ENCODE measurements at places on chromosomes 1 and 21.

DNA sequence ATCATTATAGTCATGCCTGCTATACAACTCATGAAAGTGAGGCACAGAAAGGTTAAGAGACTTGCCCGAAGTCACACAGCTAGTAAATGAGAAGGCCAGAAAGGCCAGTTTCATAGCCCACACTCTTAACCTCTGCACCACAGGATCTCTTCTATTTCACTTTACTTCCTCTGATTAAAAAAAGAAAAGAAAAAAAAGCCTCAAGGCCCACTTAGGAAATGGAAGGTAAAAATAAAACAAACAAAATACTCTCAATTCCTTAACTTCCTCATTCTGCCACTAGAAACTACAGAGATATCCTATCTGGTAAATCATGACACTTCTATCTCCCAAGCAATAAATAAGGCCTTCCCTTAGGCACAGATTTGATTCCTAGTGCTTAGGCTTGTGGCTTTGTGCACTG lies 7.6 kb upstream of the ENAH start:
- DNase-seq: no peak

- DNase-seq: no peak
Measured at GRCh38 chr21:46182548-46183336, 1.5 kb downstream of the SPATC1L start.

DNA sequence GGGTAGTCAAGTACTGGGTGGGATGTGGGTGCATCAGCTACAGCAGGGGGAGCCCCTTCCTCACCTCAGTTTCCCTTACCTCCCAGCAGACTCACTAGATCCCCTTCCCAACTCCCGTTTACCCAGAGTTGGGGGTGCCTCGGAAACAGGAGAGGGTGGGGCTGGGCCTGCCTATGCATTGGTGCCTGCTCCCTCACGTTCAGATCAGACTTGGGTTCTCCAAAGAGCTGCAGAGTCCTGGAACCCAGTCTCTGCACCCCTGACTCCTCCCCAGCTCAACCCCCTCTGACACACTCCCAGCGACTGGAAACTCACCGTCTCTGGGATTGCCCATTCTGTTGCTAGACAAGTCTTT lies 6.0 kb downstream of the FOXO6 start:
- DNase-seq: no peak

- no peak for DNase-seq
Measured at GRCh38 chr1:37951783-37952624, 5.2 kb upstream of the INPP5B start.

DNA sequence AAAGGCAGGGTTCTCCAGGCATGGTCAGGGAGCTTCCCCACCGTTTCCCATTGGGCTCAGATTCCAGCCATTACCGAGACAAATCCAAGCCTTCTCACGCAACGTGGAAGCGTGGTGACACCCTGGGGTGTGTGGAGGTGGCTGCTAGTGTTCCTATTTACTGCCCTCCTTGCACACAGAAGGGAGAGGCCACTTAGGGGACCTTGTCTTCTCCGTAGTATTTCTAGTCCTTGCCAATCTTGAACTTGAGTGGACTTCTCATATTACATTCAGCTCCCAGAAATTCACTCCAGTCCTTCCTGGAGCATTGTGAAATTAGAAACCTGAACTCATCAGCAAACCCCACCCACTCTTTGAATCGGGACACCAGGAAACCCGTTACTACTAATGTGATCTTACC lies 131.6 kb downstream of the AJAP1 start:
- DNase-seq: no peak

- peak; percentile 56 for DNase-seq
Measured at GRCh38 chr1:26826261-26827105, at the start of gene ZDHHC18. Gene ZDHHC18 (plus strand): TSS chr1:26826688. CDS start chr1:26826805, 117 bp downstream.

DNA sequence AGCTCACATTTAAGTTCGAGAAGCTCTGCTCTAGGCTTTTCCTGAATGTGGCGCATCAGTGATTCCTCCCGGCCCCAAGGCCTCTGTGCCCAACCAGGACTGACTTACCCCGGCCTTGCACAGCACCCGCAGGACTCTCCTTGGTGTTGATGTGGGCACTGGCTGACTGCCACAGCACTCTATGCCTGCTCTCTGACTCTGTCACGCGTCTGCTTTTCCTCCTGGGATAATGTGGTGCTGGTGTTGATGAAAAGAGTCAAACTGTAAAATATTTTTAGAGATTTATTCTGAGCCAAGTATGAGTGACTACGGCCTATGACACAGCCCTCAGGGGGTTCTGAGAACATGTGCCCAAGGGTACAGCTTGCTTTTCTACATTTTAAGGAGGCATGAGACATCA lies 15.5 kb upstream of the SLC2A5 start:
- DNase-seq: no peak

DNA sequence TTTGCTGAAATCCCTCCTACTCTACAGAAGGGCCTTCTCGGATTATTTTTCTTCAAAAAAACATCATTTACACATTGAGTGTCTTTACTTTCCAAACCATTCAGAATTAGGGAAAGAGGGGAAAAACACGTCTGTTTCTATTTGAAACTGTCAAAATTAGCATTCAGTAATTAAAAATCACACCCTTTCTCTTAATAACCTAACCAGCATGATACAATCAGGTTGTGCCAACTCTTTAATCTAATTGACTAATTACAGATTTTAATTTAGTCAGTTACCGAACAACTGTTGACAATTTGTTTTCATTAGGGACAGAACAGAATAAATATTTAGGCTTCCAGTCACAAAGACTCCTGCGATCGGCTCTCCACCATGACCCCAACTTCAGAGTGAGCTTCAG lies 18.8 kb downstream of the SSBP3 start:
- DNase-seq: no peak

DNA sequence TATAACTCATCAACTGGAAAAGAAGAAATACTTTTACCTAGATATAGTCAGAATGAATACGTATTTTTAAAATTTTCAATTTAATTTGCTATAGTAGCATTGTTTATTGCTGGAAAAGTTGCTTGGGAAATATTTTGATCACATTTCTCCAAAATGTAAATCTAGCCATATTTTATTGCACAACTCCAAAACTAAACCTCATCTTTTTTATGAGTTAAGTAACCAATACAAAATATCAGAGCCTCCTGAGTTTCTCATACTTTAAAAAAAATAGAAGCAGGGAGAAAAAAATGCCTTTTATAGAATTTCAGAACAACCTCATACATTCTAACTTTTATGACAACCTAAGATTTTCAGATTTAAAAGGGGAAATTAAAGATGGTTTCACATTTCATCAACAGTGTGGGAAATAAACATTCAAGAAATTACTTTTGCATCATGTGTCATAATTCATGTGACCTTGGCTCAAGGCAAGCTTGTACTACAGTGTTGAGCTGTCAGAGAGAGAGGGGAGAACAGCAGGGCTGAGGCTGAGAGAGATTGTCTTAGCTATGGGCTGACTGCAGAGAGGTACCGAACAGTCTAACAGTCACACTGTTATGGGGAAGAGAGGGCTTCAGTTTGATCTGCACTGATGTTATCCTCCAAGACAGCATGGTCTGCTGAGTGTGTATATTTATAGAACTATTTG lies 519.0 kb downstream of the LTN1 start:
- no peak for DNase-seq

DNA sequence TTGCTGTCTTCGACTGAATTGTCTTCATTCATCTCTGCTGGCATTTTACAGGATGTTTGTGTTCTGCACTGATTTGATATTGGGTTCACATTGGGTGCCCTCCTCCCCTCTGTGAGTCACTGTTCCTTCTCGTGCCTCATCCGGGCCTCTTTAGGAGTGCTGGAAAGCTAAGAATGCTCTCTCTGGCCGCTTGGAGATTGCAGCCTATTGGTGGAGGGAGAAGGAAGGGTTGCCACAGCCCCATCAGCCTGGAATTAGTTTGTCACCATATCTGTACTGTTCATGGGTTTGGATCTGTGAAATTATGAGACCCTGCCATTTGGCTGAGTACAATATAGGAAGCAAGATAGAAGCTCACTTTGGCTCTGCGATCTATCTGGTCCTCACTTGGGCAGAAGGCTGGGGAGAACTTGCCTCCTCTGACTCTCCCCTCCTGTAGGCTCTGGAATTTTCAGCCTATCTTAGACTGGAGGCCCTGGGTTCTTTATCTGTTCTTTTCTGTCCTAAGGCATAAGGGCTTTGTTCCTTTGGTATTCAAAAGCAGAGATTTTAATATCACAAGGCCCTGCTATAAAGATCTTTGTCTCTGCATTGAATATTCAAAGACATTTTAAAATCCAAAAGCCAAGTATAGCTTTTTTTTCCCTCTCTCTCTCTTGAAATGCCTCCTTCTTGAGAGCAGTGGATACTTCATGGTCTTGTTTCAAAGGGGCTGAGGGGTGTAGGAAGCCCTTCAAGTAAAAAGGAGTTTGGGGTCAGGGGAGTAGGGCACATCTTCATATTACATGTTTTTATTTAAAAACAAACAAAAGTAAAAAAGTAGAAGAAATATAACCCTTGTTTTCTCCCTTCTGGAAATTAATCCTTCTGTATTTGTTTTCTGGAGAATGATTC lies 347.9 kb downstream of the ZP4 start:
- no peak for DNase-seq

Measured in effector CD4-positive, alpha-beta T cell (primary cell).